ENCODE measurements at places on chromosomes 4 and X.
A peak's percentile ranks its signal among the peaks of the same experiment; 100 is the strongest.

DNA sequence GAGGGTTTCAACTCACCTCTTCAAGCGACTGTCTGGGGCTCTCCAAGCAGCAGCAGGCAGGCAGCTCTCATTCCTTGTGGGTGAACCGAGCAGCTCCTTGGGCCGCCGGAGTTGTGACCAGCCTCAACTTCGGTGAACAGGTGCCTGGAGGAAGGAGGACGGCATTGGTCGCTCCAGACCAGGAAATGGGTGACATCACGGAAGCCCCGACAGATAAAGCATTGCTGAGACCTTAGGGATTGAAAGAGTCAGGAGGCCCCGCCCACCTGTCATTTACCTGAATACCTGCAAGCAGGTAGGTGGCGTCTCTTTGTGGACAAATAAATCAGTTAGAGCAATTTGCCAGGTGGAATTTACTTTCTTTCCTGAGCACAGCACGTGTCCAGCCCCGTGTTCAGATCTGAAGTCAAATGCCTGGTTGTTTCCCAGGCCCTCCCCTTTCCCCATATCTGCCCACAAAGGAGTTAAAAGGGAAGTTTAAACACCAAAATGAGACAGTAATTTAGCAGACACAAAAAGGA is at the start of gene LNX1:
TSS of gene LNX1 (minus strand) at position 115 of the 521 bp plus-strand sequence. CDS start 17,484 bp downstream, outside the sequence.
- ATAC-seq, result peak; percentile 88

GRCh38 chr4:184649971-184650855 is 675 bp downstream of the PRIMPOL start:
- ATAC-seq, result peak; percentile 19

- no peak for ATAC-seq
These were observed 160.2 kb upstream of the FGF13 start for GRCh38 chrX:138871739-138872138.

- ATAC-seq, result no peak
These were observed 77.5 kb upstream of the ELOVL6 start for GRCh38 chr4:110275871-110276270.

- no peak for ATAC-seq
These were observed 354.7 kb upstream of the SPANXN4 start for GRCh38 chrX:142671036-142671435.

- no peak for ATAC-seq
These were observed 980 bp downstream of the AP1S2 start for GRCh38 chrX:15853586-15854079.
